K562 (cell line): ENCODE measurements at places on chromosomes 6 and 20. TPM values are rescaled to one million over a fixed set of nuclear protein-coding genes. Genes with fewer than 3 reads are reported as not detected.

The MOCS1 gene
- 12.7 and 15.3 TPM in 2 replicates for total RNA-seq

GRCh38 chr6:142819603-142820337, 125.2 kb downstream of the HIVEP2 start:
- no peak overlapping the region for H3K4me3 ChIP-seq
- no peak for DNase-seq
- H3K27me3 ChIP-seq, result no peaks in the 10 kb centered on the region
- H3K4me1 ChIP-seq, result no peaks in the 10 kb centered on the region

The TP53TG5 gene
- 0.20 TPM in 1 of 2 replicates, not detected in the other for total RNA-seq

The EYS gene
- 0.13 TPM in 2 replicates for total RNA-seq

The ZFP64 gene
- 11.3 and 12.9 TPM in 2 replicates for total RNA-seq

DNA sequence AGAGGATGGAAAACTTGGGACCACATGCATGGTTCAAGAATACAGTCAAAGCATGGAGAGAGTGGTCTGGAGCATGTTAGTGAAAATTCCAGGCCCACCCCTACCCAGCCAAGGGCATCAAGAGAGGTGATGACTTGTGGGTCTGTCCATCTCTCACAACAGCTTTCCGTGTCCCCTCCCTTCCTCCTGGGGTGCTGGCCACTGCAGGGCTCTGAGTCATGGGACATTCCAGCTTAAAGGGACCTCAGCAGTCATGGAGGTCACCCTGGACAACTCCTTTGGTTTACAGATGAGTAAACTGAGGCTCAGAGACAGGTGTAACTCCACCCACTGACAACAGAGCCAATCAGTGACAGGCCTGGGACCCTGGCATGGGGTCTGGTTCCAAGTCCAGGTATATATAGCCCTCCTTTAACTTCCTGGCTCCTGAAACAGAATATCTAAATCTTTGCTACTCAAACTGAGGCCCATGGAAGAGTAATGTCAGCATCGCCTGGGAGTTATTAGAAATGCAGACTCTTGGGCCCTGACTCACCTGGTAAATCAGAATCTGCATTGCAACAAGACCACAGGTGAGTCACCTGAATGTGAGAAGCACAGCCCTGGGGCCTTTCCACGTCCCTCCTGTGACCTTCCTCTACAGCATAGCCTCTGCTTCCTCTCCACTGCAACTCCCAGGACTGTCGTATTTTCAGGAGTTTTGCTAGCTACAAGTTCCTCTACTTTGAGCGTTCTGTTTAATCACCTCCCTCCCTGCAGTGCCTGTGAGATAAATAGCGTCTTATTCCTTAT, 170.2 kb downstream of the ZDHHC14 start:
- H3K27ac ChIP-seq, result no peak overlapping the region
- H3K36me3 ChIP-seq, result no peaks in the 10 kb centered on the region
- no peak for DNase-seq

GRCh38 chr6:91166271-91167046, 579.6 kb upstream of the MAP3K7 start:
- no peaks in the 10 kb centered on the region for H3K27me3 ChIP-seq
- no peaks in the 10 kb centered on the region for H3K36me3 ChIP-seq
- no peaks in the 10 kb centered on the region for H3K4me1 ChIP-seq
- H3K27ac ChIP-seq, result no peak overlapping the region
- H3K4me3 ChIP-seq, result no peak overlapping the region
- no peak for DNase-seq

DNA sequence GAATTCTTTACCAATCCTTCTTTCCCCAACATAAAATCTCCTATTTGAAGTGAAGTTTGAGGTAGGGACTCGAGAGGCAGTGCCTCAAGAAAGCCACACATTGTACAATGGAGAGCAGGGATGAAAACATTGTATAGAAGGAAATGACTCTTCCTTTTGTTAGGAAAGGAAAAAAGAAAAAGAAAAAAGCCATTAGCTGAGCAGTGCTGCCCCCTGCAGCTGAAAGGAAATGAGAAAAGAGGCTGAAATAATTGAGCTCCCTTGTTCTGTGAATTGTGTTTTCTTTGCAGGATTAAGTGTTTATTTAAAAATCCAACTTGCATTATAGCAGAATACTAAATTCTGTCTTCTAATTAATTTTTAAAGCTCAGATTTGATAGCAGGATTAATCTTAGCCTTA, 162.9 kb upstream of the SASH1 start:
- H3K36me3 ChIP-seq, result no peaks in the 10 kb centered on the region
- peaks cover 3% of the 10 kb centered on the region; the same call in 1 of the 3 replicates for H3K27me3 ChIP-seq
- DNase-seq, result peak; percentile 29

- no peaks in the 10 kb centered on the region for H3K36me3 ChIP-seq
- H3K4me1 ChIP-seq, result no peaks in the 10 kb centered on the region
- DNase-seq, result no peak
- no peaks in the 10 kb centered on the region for H3K27me3 ChIP-seq
Measured at GRCh38 chr6:123965894-123966293, 162.2 kb downstream of the NKAIN2 start.

The LKAAEAR1 gene
- total RNA-seq, result not detected in 2 replicates

The GPLD1 gene
- total RNA-seq, result 0.96 and 1.2 TPM in 2 replicates

GRCh38 chr20:620246-620645, 10.1 kb upstream of the TCF15 start:
- no peaks in the 10 kb centered on the region for H3K27me3 ChIP-seq
- H3K4me3 ChIP-seq, result no peak overlapping the region
- H3K4me1 ChIP-seq, result peaks cover 4% of the 10 kb centered on the region; the same call in 1 of the 3 replicates
- H3K36me3 ChIP-seq, result no peaks in the 10 kb centered on the region
- no peak for DNase-seq
- H3K27ac ChIP-seq, result no peak overlapping the region

- no peaks in the 10 kb centered on the region for H3K4me1 ChIP-seq
- no peaks in the 10 kb centered on the region for H3K27me3 ChIP-seq
- no peaks in the 10 kb centered on the region for H3K36me3 ChIP-seq
- H3K27ac ChIP-seq, result no peak overlapping the region
- no peak overlapping the region for H3K4me3 ChIP-seq
- DNase-seq, result no peak
Measured at GRCh38 chr20:54650052-54650719, 174.8 kb downstream of the DOK5 start.

DNA sequence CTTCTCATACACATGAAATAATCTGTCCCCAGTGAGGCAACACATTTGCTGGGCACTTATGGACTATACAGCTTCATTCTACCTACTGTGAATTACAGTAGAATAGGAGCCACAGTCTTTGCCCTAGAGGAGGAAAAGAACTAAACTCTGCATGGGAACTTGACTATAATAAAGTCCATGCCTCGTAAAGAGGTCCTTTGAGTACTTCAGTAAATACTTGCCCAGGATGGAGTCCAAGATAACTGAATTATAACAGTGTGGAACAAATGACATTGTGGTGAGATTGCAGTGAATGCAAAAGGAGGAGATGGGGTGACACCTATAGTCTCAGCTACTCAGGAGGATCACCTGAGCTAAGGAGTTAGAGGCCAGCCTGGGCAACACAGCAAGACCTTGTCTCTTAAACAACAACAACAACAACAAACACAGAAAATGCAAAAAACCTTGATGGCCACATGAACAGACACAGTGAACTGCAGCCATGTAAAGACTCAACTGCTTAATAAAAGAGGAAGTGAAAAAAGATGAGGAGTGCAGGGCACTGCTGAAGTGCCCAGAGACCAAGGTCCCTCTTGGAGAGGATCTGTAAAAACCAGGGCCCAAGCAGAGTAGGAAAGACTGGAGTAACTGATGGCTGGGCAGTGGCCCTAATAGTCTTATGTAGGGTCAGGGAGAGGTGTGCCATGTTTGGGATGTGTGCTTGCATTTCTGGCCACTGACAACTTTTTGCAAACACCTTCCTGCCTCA, 3.7 kb downstream of the MRPS18A start:
- no peak overlapping the region for H3K4me3 ChIP-seq
- H3K27ac ChIP-seq, result no peak overlapping the region
- no peaks in the 10 kb centered on the region for H3K27me3 ChIP-seq
- peaks cover 72% of the 10 kb centered on the region for H3K36me3 ChIP-seq

The LSM2 gene
- total RNA-seq, result 223 and 232 TPM in 2 replicates

DNA sequence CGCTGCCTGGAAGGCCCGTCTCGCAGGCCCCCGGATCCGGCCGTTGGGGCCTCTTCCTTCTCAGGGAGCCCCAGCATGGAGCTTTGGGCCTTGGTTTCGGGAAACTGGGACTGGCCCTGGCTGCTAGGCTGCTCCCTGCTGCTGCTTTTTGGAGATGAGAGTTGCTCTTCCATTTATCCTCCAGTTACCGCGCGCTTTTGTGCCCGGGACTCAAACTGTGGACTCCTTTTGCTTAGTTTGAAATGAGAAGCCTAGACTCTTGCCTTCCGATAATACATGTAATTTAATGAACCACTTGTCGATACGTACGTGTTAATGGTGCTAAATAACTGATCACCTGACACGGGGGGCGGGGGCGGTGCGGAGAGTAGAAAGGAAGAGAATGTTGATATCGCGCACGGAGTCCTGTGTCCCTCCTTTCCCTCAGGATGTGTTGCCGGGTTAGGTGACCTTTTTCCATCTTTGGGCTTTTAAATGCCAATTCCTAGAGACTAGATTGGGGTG, 968 bp downstream of the PHF3 start:
- H3K27ac ChIP-seq, result peak overlapping the region; percentile 95
- peak; percentile 75 for DNase-seq
- peaks cover 21% of the 10 kb centered on the region; the same call in 2 of the 3 replicates for H3K4me1 ChIP-seq
- H3K4me3 ChIP-seq, result peak overlapping the region; percentile 93
- H3K27me3 ChIP-seq, result no peaks in the 10 kb centered on the region

GRCh38 chr6:13099771-13100170, 228.6 kb downstream of the TBC1D7 start:
- DNase-seq, result no peak
- H3K36me3 ChIP-seq, result no peaks in the 10 kb centered on the region
- H3K27me3 ChIP-seq, result no peaks in the 10 kb centered on the region
- no peak overlapping the region for H3K27ac ChIP-seq

- no peaks in the 10 kb centered on the region for H3K27me3 ChIP-seq
- H3K36me3 ChIP-seq, result no peaks in the 10 kb centered on the region
- DNase-seq, result no peak
- H3K4me1 ChIP-seq, result no peaks in the 10 kb centered on the region
Measured at GRCh38 chr6:14022673-14023072, 94.9 kb upstream of the CD83 start.

DNA sequence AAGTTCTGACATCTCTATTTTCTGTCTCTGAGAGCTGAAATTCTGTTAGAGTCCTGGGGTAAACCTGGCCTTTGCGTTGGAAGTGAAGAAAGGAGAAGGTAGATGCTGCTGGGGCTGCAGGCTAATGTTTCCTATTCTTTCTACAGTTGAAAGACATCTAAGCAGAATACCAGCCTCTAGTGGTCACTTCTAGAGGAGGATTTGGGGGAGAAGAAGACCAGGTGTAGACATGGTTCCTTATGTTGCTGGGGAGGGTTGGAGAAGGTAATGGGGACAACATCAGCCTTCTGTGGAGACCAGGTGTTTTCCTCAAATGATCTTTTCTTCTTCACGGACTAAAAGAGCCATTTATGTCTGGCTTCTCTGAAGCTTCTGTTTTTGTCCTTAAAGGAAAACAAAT, 62.6 kb downstream of the BTBD3 start:
- H3K4me1 ChIP-seq, result no peaks in the 10 kb centered on the region
- no peaks in the 10 kb centered on the region for H3K36me3 ChIP-seq
- no peak for DNase-seq
- no peak overlapping the region for H3K27ac ChIP-seq
- H3K4me3 ChIP-seq, result no peak overlapping the region

DNA sequence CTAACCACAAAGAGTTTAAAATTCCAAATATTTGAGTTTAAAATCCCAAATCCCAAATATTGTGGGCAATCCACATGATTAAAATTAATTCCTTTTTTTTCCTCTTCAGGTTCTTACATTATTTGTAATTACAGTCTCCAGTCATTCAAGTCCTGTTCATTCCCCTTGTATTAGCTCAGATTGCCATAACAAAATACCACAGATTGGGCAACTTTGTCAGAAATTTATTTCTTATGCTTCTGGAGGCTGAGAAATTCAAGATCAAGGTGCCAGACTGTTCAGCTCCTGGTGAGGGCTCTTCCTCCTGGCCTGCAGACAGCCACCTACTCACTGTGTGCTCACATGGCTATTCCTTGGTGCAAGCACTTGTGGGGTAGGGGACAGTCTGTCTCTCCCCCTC, 105.5 kb downstream of the ARMC2 start:
- DNase-seq, result no peak
- H3K4me1 ChIP-seq, result peaks cover 4% of the 10 kb centered on the region
- no peak overlapping the region for H3K27ac ChIP-seq

GRCh38 chr6:110944681-110945151, 13.8 kb upstream of the GTF3C6 start:
- H3K36me3 ChIP-seq, result no peaks in the 10 kb centered on the region
- peaks cover 5% of the 10 kb centered on the region; the same call in 1 of the 3 replicates for H3K4me1 ChIP-seq
- H3K27me3 ChIP-seq, result no peaks in the 10 kb centered on the region
- DNase-seq, result peak; percentile 44
- no peak overlapping the region for H3K27ac ChIP-seq
- no peak overlapping the region for H3K4me3 ChIP-seq

DNA sequence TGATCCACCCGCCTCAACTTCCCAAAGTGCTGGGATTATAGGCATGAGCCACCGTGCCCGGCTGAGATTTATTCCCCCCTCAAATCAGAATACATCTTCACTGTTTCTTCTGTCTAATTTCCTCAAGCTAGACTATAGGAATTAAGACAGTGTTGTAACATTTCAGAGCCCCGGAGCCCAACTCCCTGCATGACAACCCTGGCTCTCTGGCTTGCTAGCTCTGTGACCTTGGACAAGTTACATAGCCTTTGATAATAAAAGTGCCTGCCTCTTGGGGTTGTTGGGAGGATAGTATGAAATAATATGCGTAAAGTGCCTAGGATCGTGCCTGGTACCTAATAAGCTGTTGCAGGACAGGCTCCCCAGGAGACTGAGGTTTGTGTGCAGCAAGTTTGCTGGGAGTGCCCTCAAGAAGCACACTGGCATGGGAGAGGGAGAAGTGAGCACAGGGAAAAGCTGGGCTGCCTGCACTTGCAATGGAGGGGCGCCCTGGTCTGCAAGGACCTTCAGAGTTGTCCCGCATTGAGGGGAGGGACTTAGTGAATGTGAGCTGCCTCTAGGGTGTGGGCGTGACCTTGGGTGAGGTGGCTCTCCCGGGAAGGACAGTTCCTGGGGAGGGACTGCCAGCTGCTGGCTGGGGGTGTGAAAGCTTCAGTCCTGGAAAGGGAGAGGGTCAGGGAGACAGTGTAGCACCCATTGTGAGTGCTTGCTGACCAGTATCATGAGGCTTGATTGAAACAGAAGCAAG, 43.4 kb downstream of the TAF8 start:
- peak; percentile 53 for DNase-seq
- H3K4me1 ChIP-seq, result peaks cover 40% of the 10 kb centered on the region
- no peak overlapping the region for H3K27ac ChIP-seq
- H3K36me3 ChIP-seq, result no peaks in the 10 kb centered on the region
- H3K27me3 ChIP-seq, result no peaks in the 10 kb centered on the region
- no peak overlapping the region for H3K4me3 ChIP-seq
